Stimulated activated CD8-positive, alpha-beta memory T cell treated with anti-CD3 and anti-CD28 coated beads, Interleukin-15, amount 100 ng/mL, for 24 hours (primary cell): ENCODE measurements at places on chromosomes 3 and 15.

GRCh38 chr3:66656609-66657008, 155.8 kb upstream of the LRIG1 start:
- no peak for DNase-seq

DNA sequence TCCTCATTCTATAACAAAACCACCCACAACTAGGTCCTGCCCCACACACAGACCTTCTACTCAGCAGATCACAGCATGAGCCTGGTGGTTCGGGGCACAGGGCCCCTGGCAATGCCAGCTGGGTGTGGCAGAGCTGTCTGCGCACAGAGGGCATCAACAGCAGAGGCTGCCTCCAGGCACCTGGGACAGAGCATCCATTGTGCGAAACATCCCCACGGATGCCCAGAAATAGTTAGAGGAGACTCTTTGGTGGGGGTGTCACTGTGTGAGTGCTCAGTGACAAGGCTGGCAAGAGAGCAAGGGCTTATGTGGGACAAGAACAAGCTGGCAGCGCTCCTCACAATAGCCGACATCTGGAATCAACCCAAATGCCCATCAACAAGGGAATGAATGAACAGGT, 487.4 kb upstream of the PROK2 start:
- no peak for DNase-seq

- DNase-seq, result no peak
These were observed 53.6 kb downstream of the FEZF2 start for GRCh38 chr3:62319570-62320243.

- no peak for DNase-seq
These were observed 168.1 kb upstream of the STAC start for GRCh38 chr3:36212251-36212650.

GRCh38 chr3:135490219-135490915, 475.2 kb upstream of the PPP2R3A start:
- DNase-seq, result no peak

DNA sequence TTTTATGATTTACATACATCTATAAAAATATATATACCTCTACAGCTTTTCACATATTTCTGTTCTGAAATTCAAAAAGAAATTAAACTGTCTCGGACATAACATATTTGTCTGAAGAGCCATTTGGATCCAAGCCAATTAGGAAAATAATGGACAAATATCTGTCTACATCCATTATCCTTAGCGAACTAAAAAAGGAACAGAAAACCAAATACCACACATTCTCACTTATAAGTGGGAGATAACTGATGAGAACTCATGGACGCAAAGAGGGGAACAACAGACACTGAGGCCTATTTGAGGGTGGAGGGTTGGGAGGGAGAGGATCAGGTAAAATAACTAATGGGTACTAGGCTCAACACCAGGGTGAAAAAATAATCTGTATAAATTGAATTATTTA, 829.4 kb upstream of the ALCAM start:
- no peak for DNase-seq

DNA sequence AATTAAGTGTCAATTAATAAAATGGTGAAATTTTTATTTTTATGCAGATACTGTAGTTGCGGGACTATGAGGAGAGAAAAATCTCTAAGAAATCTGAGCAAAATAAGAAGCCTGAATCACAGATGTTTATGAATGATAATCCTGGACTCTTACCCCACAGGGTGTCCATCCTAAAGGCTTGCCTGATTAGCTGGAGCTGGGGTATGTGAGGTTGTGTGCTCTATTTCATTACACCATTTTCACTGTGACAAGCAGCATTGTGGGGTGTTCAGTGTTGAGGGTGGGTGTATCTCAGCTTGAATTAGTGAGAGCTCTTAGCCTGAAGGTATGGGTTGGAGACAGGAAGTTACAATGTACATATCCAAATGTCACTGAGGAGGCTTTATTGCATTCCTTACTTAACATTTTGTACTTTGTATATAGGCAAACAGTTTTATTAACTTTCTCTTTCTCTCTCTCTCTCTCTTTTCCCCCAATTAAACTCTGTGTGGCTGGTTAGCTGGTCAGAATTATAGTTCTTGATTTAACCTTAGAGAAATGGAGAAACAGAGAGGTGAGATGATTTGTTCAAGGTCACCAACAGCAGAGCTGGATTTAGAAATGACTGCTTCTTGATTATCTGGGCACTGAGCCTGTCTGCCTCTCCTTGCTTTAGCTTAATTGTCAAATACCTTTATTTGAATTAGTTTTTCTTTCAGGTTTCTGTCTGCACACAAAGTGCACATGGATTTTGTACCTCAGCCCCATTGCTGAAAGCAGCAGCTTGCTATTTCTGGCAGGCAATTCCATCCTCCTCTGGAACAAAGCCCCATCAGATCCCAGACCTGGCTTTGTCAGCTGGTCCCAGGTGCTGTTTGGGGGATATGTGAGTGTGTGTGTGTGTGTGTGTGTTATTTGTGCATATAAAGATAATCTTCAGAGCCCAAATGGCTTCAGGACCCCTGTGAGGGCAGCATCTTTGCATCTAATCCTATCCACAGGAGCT, 35.8 kb downstream of the GJD2 start:
- DNase-seq, result no peak

DNA sequence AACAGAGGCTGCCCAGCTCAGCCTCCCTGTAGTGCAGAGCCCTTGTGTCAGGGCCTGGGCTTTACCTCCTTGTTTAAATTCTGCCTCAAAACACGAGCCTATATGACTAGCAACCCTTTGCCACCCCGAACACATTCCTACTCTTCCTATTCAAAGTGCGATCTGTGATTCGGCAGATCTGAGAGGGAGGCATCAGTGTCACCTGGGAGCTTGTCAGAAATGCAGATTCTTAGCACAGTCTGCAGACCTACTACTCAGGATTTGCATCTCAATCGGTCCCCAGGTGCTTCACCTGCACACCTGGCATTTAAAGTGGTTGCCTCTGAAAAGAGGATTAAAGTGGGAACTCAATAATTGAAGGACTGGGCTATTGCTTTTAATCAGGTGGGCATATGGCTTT, 273.2 kb upstream of the TOPAZ1 start:
- DNase-seq, result no peak
